ENCODE measurements at places on chromosomes 1 and 21.

DNA sequence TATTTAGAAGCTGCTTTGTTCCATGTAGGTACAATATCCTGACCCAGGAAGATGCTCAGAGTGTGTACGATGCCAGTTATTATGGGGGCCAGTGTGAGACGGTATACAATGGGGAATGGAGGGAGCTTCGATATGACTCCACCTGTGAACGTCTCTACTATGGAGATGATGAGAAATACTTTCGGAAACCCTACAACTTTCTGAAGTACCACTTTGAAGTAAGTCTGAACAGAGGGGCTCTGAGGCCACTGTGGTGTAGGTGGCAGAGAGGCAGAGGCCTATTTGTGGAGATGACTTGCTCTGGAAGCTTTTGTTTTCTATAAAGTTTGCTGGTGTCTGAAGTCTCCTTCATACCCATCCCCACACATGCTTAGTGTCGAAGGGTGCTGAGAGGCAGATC is 26.8 kb downstream of the C8A start:
- ATAC-seq = no peak

DNA sequence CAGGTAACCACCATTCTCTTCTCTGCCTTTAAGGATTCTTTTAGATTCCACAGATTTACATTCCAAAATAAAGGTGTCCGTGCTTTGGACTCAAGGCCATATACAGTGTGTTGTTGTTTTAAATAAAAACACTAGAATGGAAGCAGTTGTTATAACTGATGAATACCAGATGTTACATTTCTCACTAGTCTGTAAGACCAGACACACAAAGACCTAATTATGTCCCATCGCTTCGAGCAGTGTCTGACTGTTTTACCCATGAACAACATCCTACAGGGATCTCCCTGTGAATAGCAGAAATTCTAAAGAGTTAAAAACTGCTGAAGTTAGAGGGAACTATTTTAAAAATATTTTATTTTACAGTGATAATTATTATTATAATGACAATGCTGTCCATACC is 574.7 kb upstream of the ZP4 start:
- ATAC-seq = no peak

- no peak for ATAC-seq
Measured at GRCh38 chr1:212624976-212625501, 16.5 kb downstream of the ATF3 start.

DNA sequence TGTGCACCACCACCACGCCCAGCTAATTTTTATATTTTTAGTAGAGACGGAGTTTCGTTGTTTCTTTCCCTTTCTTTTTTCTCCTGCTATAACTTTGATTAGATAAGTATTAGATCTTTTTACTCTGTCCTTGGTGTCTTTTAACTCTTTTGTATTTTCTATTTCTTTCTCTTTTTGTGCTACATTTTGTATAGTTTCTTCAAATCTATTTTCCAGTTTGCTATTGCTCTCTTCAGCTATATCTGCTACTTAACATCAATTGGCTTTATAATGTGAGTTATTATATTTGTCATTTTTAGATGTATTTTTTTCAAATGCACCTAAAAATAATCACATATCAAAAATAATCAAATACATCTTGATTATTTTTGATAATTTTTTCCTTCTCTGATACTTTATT is 16.0 kb upstream of the ERRFI1 start:
- ATAC-seq = no peak

- ATAC-seq = no peak
Measured at GRCh38 chr1:192830595-192831246, 21.9 kb downstream of the RGS2 start.

GRCh38 chr21:15682186-15682895 is 47.4 kb upstream of the USP25 start:
- ATAC-seq = peak; percentile 35

DNA sequence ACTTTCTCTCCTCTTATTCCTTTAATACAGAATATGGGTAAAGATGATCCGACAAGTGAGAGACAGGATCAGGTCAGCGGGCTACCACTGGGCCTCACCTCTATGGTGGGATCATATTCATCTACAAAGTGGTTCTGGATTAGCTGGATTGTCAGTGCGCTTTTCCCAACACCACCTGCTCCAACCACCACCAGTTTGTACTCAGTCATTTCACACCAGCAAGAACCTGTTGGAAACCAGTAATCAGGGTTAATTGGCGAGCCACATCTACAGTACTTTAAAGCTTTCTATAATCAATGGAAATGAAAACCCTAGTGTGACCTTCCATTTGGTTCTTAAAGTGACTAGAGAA is 643 bp downstream of the NRAS start:
- no peak for ATAC-seq

GRCh38 chr1:34511802-34512201 is 243.0 kb upstream of the GJB5 start:
- ATAC-seq = no peak

DNA sequence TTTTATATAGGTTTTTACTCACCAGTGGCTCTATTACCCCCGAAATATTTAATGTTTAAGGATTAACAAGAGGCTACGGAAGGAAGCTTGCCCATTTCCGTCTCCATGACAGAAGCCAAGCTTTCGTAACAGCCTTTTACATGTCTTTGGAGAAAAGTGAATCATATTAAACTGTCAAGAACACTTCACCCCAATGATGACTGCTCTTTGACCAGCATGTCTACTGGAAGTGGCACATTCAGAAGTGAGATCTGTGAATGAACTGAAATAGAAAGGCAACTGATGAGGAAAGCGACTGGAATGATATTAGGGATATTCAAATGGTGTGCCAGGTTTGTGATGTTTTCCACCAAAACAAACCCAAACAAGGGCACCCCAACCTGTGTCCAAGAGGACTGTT is 8.5 kb upstream of the PRDM15 start:
- ATAC-seq = no peak

DNA sequence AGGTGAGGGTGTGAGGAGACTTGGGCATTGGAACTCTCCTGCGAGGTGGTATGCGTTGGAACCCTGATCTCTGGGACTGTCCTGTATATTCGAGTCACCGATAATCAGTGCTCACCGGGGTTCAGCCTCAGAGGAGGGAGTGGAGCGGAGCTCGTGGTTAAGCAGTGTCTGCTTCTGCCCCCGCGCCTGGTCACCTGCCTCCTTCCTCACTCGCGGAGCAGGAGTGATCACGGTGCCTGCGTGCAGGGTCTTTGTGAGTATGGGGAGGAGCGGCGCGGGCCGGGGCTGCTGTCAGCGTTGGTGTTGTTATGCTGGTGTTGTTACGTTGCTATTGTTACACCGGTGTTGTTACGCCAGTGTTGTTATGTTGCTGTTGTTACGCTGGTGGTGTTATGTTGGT is 23.3 kb downstream of the H6PD start:
- no peak for ATAC-seq

DNA sequence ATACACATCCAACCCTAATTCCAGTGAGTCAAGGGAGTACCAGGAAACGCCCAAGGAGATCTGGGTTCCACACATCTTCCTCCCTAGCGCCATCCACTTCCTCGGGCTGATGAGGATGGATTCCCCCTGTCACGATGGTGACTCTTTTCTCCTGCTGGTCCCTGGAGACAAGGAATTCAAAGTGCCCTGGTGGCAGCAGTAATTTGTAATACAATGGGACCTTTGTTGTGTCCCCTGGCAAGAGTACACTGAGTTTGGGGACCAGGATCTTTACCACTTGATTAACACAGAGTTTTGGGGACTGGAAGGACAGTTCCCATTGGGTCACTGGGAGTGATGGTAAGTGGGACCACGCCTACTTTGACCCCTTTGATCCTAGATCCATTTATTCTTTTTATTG is 9.4 kb upstream of the JAK1 start:
- ATAC-seq = no peak

DNA sequence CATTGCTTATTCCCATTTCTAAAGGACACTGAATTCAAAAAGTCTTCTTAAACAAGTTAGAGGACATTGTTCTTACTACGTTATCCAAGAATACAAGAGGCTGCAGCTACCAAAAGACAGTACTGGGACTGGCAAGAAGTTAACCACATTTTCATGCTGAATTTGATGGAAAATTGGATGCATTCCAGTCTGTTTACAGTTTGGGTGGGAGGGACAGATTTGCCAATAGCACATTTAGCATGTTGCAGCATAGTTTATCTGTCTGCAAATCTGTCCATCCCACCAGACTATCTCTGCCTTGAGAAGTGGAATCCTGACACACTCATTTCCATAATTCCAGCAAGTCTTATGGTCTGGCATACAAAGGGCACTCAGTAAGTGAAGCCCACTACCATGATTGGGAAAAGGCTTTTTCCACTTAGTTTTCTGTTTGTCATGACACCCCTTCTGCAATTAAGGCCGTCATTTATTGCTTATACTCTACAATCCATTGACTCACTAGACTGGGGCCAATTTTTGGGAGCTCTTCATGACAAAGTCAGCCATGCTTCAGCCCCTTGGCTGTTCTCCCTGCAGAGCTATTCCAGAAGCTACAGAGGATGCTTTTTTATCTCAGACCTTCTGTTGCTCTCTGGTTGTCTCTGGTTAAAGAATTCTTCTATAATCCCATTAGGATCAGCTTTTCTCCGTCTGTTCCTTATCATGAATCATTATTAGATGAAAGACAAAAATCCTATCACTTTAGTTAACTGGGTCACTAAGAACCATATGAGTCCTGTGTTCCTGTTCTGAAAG is 355.8 kb upstream of the PTBP2 start:
- ATAC-seq = no peak

- no peak for ATAC-seq
Measured at GRCh38 chr1:159556931-159557369, 21.1 kb upstream of the OR10J5 start.

DNA sequence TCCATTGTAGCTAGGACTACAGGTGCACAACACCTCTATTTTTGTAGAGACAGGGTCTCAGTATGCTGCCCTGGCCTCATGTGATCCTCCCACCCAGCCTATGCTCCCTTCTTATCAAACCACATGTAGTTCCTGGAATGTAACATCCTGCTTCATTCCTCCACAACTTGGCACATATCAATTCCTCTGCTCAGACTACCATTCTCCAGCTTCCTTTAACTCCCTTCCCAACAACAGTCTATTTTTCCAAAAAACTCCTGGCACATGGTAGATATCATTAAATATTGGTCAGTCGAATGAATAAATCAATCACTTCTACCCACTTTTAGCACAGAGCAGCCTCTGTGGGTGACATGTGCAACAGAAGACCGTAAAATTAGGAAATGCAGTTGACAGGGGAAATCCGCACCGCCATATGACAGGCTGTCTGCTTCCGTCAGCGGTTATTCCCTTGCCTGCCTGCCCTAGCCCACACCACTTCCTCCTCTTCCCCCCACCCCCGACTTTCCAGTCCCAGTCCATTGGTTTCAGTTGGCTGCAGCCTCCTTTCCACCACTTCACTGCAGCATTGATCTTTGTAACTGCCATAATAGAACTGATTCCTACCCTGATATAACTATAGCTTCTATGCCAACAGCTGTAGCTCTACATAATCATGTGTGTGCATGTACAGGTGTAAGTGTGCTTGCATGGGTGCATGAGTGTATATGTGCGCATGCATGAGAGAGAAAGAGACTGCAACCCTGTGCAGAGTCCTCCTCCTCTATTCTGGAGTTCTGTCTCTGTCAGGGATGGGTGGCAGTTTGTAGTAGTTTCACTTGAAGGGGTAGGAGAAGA is 6.8 kb upstream of the AKR1A1 start:
- ATAC-seq = peak; percentile 87
